Stimulated activated CD4-positive, alpha-beta T cell treated with anti-CD3 and anti-CD28 coated beads, Interleukin-2, amount 100 ng/mL, for 24 hours (primary cell): ENCODE measurements at places on chromosomes 7 and 10.

- no peak for DNase-seq
Measured at GRCh38 chr7:2621061-2621828, 10.5 kb upstream of the TTYH3 start.

DNA sequence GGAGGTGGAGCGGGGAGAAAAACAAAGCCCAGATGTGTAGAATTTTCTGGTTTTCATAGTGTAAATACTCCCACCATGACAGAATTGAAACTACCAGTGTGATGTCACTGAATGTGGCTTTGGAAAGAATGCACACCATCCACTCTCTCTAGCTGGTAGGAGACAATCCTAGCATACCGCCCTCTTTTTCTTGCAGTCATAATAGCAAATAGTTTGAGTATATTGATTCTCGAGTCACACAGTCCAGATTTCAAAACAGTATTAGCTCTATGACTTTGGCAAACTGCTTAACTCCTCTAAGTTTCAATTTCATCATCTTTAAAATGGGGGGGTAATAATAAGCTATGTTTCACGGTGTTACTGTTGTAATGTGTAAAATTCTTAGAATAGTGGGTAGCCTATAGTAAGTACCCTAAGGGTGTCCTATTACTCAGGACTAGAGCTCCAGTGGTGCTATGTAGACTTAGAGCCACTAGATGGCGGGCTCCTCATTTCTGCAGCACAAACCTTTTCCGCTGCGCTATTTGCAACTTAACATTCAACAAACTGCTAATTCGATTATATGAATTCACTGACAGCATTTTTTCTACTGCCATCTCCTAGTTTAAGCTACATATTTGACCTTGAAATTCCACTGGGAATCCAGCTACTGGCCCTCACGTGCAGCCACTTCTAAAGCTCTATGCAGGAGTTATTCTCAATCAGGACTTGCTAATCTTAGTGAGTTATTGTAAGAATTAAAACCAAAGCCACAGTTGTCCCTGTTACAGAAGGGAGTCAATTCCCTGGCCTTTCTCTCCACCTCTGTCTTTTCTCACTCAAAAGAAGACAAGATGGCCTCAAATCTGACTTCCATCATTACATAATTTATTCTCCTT lies 18.7 kb downstream of the TAS2R40 start:
- DNase-seq, result peak; percentile 67

DNA sequence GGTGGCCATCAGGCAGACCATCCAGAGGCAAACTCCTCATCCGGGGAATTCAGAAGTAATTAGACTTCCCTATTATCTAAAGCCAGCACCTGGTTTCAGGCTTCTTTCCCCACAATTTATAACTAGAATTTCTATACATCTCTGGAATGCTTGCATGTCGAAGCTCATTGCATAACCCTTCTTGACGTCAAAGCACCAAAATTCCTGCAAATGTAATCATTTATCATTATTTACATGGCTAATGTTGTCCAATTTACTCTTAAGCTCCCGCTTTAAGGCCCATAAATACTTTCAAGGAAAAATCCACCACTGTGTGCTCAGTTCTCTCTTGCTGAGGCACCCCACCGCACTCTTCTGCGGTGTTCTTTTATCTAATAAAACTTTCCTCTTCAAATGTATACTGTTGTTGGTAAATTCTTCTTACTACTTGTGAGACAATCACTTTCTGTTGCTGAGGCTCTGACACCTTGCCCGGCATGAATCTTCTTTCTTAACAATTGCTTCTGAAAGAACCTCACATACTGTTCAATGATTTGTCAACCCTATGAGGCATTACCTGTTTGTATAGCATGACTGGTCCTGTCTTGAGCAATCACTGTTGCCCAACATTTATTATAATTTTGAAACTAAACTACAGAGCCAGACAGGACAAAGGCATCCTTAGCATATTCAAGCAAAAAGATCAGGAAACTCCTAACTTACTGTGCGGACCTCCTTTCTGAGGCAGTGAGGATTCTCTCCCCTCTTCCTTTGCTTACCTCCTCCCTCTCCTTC lies 17.4 kb upstream of the GPR141 start:
- no peak for DNase-seq

- no peak for DNase-seq
Measured at GRCh38 chr7:52695973-52696595, 339.3 kb upstream of the POM121L12 start.

DNA sequence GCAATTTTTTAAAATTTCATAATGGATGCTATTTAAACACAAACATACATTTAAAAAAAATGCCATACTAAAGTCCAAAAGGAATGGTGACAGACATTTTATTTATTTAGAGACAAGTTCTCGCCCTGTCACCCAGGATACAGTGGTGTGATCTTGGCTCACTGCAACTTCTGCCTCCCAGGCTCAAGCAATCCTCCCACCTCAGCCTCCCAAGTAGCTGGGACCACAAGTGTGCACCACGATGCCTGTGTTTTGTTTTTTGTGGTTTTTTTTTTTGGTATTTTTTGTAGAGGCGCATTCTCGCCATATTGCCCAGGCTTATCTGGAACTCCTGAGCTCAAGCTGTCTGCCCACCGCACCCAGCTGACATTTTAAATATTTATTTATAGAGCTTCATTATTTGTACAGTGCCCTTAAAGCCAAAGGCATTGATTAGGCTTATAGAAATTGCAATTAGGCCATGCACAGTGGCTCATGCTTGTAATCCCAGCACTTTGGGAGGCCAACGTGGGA lies 703.5 kb downstream of the AUTS2 start:
- no peak for DNase-seq

DNA sequence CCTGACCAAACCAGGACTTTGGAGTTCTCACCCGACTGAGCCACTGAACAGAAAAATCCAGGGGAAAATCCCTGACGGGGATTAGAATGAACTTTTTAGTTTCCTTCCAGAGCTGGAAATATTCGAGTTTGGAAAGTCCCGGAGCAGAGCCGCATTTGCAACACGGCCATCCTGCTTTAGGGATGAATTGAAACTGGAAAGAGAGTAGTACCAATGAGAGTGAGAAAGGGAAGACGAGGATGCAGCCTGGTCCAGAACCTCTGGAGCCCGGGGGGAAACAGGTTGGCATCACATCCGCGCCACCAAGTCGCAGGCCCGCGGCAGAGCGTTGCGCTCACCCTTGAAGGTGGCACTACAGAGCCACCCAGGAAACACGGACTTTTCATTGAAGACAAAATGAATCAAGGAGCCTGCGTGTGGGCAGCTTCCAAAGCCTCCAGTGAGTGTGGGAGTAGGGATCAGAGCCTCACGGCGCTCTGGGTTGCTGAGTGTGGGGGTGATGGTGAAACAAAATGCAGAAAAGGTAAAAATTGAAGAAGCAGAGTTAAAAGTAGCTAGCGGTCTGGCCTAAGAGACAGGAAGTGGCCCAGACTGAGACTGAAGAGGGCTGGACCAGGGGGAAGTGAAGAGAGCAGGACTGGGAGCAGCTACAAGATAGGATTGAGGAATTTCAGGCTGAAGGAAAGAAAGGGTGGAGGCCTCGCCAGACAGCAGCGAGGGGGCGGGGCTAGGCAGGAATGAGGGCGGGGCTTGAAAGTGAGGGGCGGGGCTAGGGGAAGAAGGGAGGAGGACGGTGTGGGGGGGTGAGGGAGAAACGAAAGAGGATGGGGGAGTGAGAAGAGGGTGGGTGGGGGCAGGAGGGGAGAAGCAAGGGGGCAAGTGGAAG lies 1.8 kb downstream of the SMURF1 start:
- DNase-seq, result peak; percentile 68

GRCh38 chr7:144820552-144820951 lies 15.3 kb downstream of the TPK1 start:
- no peak for DNase-seq

DNA sequence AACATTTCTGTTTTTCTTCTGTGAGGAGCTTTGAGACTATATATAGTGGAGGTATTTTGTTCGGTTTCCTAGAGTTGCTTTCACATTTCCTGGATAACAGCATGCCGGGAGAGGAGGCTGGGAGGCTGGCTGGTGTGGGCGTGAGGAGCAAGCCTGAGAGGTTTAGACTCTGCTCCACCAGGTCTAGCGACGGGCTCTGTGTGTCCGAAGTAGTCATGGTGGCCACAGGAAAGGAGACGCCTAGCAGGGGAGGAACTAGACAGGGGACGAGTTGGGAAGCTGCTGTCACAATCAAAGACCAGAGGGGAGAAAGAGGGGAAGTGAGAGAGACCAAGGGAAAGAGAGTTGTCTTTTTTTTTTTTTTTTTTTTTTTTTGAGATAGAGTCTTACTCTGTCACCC lies 19.6 kb downstream of the PTPRE start:
- DNase-seq, result no peak

GRCh38 chr7:149197675-149198074 lies 2.3 kb downstream of the ZNF282 start:
- no peak for DNase-seq

GRCh38 chr7:112537822-112538387 lies 57.1 kb downstream of the LSMEM1 start:
- DNase-seq, result no peak

DNA sequence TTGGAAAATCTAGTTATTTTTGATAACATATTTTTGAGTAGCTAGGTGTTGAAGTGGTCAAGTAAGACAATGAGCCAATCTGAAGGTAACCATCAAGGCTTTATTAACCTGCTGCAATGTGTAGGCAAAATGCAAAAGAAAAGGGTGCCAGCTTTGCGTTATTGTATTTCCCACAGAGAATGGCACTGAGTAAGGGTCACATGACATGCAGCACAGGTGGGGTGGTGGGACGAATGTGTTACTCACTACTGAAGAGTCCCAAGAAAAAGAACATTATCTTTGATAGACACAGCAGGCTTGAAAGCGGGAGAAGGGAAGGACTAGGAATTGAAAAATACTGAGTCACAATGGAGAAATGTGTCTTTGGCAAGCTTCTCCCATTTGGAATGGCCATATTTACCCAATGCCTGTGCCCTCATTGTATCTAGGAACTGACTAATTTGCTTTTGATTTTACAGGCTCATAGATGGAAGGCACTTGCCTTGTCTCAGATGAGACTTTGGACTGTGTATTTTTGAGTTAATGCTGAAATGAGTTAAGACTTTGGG lies 898.6 kb upstream of the POT1 start:
- no peak for DNase-seq

DNA sequence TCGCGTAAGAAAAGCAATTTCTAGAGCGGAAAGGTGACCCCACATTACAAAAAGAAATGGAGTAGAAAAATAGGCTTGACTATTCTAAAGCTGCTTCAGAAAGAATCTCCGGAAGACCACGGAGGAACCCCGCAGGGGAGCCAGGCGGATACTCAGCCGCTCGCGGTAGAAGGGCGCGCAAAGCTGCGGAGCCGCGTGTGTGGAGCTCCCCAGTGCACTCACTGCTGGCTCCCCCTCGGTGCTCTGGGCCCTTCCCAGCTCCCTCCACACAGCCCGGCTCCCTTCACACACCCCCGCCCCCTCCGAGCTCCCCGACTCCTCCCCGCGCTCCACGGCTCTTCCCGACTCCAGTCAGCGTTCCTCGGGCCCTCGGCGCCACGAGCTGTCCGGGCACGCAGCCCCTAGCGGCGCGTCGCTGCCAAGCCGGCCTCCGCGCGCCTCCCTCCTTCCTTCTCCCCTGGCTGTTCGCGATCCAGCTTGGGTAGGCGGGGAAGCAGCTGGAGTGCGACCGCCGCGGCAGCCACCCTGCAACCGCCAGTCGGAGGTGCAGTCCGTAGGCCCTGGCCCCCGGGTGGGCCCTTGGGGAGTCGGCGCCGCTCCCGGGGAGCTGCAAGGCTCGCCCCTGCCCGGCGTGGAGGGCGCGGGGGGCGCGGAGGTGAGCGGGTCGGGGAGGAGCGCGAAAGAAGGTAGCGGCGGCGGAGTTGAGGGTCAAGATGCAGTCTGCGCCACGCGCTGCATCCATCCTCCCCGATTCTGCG lies at the start of gene STEAP2:
Gene STEAP2 (plus strand): TSS at position 350 of the 758 bp plus-strand sequence. CDS start 13,343 bp downstream, outside the sequence.
- peak; percentile 62 for DNase-seq

- DNase-seq, result no peak
Measured at GRCh38 chr7:156017431-156017830, 205.2 kb upstream of the SHH start.
